ENCODE measurements at places on chromosomes 2 and 18. TPM values are rescaled to one million over a fixed set of nuclear protein-coding genes. Genes with fewer than 3 reads are reported as not detected.

ARHGAP15 gene
- total RNA-seq, result 1.2 TPM

UNC80 gene
- not detected for total RNA-seq

KHK gene
- total RNA-seq, result 4.2 TPM

GRCh38 chr2:220887876-220888275 lies 684.2 kb downstream of the EPHA4 start:
- H3K4me3 ChIP-seq, result no peak overlapping the region
- H3K27me3 ChIP-seq, result no peaks in the 10 kb centered on the region
- no peak for DNase-seq
- H3K4me1 ChIP-seq, result no peaks in the 10 kb centered on the region
- no peaks in the 10 kb centered on the region for H3K36me3 ChIP-seq
- H3K27ac ChIP-seq, result no peak overlapping the region

DNA sequence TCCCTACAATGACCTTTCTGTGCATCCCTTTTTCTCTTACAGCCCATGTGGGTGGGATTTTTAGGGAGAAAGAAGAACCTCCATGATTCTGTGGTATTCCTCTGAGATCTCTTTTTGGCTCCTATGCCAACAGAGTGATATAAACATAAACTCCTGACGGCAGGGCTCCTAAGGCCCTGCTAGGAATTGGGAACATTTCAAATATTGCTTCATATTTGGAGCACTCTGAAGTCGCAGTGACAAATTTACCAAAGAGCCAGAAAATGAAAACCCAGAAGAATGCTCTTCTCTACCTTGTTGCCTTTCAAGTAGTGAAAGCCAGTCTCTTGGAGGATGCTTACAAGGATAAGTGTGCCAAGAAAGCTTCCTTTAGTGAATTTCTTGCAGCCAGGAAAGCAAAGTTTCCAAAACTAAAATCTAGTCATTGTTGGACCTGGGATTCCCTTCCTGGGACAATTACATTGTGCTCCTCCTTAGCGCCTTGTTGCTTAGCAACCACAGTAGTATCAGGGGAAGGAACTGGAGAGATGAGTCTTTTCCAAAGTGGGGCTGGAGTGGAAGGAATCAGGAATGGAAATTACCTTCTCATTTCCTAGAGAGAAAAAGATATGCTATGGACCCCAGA lies 7.3 kb upstream of the SETBP1 start:
- no peaks in the 10 kb centered on the region for H3K27me3 ChIP-seq
- DNase-seq, result no peak
- no peak overlapping the region for H3K4me3 ChIP-seq
- H3K27ac ChIP-seq, result no peak overlapping the region
- H3K36me3 ChIP-seq, result no peaks in the 10 kb centered on the region

DNA sequence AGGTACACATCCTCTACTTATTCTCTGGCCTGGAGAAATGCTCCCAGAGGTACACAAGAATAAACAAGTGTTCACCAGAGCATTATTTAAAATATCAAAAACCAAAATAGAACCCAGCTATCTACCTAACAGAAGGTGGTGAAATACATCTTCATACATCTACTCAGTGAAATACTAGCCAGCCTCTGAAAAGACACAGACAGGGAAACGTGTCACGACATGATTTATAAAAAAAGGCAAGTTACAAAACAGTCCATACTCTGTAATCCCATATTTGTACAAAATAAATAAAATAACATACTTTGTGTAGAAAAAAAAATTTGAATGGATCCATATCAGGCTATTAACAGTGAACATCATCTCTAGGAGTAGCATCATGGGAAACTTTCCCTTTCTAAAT lies 38.2 kb downstream of the KANSL3 start:
- peaks cover 27% of the 10 kb centered on the region for H3K36me3 ChIP-seq
- peaks cover 8% of the 10 kb centered on the region for H3K4me1 ChIP-seq
- H3K27me3 ChIP-seq, result no peaks in the 10 kb centered on the region
- DNase-seq, result no peak
- no peak overlapping the region for H3K4me3 ChIP-seq

- H3K27ac ChIP-seq, result no peak overlapping the region
- no peak for DNase-seq
- no peaks in the 10 kb centered on the region for H3K4me1 ChIP-seq
- H3K4me3 ChIP-seq, result no peak overlapping the region
Observed at GRCh38 chr2:54845514-54845913, 122.1 kb downstream of the EML6 start.

CDKL4 gene
- 1.3 TPM for total RNA-seq

GRCh38 chr2:226536410-226536809 lies 263.2 kb downstream of the IRS1 start:
- no peaks in the 10 kb centered on the region for H3K4me1 ChIP-seq
- no peaks in the 10 kb centered on the region for H3K27me3 ChIP-seq
- H3K27ac ChIP-seq, result no peak overlapping the region
- no peak for DNase-seq
- H3K4me3 ChIP-seq, result no peak overlapping the region

OXER1 gene
- total RNA-seq, result 0.59 TPM

TCF23 gene
- total RNA-seq, result not detected

NXPH2 gene
- total RNA-seq, result 1.3 TPM

DNA sequence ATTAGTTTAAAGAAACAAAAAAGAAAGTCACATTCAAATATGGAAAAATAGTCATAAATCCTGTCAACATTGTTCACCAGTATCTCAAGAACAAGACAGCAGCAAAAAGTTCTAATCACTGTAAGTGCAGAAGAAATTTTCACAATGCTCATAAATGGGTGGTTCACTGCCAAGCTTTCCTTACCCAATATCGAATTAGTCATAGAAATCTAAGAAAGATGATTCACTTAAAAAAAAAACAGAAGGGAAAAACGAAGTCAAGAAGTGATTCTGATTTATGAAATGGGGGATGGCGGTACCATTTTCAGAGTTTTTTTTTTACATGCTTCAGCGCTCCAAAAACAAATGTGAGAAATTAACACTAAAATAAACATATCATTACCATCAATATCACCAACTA lies 156.7 kb downstream of the EXOC6B start:
- peaks cover 23% of the 10 kb centered on the region for H3K4me1 ChIP-seq
- H3K27ac ChIP-seq, result no peak overlapping the region
- H3K36me3 ChIP-seq, result no peaks in the 10 kb centered on the region
- DNase-seq, result no peak
- H3K4me3 ChIP-seq, result no peak overlapping the region

STAT4 gene
- total RNA-seq, result 1.3 TPM

SERPINB7 gene
- 0.19 TPM for total RNA-seq

DNA sequence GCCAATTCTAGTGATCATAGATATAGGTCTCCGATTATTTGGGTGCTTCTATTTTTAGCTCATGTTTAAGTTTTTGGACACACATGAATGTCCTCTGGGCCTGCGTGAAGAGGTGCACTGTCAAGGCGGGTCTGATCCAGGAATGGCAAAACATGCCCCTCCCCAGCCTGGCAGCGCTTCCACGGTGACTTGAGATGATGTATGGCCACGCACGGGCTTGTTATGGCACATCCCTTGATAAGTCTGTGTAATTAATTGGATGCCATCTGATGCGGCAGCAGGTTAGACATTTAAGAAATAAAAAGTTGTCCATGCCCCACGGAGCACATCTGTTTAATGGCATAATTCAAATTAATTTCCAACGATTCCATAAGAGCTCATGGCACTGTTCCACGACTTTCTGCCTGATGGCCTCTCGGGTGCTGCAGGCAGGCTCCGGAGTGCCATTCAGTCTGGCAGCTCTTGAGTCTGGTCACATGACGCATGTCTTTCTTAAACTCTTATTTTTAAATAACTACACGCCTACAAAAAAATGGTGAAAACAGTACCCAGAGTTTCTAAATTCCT lies 151.4 kb downstream of the ACKR3 start:
- peaks cover 21% of the 10 kb centered on the region for H3K27me3 ChIP-seq
- H3K36me3 ChIP-seq, result no peaks in the 10 kb centered on the region
- H3K4me3 ChIP-seq, result no peak overlapping the region

- H3K27ac ChIP-seq, result no peak overlapping the region
- no peak overlapping the region for H3K4me3 ChIP-seq
- H3K4me1 ChIP-seq, result no peaks in the 10 kb centered on the region
- no peak for DNase-seq
Observed at GRCh38 chr2:46449700-46450099, 29.7 kb upstream of the TMEM247 start.

DNA sequence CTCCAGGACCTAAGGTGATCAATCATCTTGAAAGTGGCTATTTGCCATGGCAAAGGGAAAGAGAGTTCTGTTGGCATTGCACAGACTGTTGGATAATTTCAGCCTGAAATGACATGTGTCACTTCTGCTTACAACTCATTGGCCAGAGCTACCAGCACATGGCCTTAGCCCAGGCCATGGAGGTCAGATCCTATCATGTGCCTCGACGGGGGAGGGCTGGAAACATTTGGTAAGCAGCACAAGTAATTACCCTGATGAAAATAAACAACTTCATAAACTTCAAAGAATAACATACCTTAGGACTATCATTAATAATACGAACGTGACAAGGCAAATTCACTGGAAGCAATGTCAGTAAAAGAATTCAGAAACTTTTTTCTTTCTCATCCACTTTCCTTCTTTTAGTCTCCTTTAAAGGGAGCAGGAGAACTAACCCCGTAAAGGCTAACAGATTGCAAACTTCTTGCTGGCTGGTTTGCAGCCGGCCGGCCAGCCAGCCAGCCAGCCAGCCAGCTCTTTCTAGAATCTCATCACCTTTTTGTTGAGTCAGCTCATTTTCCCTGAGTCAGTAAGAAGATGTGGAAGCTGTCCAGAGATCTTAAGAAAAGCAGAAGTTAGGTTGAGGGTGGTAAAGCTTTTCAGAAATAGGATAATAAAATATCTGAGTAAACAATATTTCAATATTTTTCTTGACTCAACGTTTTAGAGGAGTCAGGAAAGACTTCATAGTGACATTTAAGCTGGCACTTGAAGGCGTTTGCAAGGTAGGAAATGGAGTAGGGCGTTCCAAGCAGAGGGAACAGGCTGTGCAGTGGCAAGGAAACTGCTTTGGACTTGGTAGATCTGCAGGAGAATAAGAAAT lies 31.9 kb downstream of the CNRIP1 start:
- no peak for DNase-seq
- no peak overlapping the region for H3K4me3 ChIP-seq
- peaks cover 57% of the 10 kb centered on the region for H3K27me3 ChIP-seq
- H3K4me1 ChIP-seq, result no peaks in the 10 kb centered on the region
- no peaks in the 10 kb centered on the region for H3K36me3 ChIP-seq
- H3K27ac ChIP-seq, result no peak overlapping the region

RTTN gene
- 22.7 TPM for total RNA-seq

DNA sequence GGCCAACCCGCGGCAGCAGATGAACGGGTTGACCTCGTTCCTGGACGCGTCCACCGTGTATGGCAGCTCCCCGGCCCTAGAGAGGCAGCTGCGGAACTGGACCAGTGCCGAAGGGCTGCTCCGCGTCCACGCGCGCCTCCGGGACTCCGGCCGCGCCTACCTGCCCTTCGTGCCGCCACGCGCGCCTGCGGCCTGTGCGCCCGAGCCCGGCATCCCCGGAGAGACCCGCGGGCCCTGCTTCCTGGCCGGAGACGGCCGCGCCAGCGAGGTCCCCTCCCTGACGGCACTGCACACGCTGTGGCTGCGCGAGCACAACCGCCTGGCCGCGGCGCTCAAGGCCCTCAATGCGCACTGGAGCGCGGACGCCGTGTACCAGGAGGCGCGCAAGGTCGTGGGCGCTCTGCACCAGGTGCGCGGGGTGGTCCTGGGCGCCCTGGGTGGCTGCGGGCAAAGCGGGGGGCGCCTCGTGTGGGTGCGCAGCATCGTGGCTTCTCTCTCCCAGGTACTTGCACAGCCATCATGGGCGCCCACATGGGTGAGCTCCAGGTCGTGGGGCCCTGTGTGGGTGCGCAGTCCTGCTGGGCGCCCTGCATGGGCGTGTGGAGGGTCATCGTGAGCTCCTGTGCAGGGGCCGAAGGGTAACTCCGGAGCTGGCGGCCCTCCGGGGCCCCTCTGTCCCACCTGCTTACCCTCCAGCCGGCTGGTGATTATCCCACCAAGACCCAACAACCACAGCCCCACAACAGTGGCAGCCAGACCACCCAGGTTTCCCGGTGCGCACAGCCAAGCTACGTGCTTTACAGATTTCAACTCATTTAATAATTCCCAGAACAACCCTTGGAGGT lies 64.2 kb downstream of the TPO start:
- H3K36me3 ChIP-seq, result no peaks in the 10 kb centered on the region
- H3K4me1 ChIP-seq, result no peaks in the 10 kb centered on the region
- no peak for DNase-seq
- no peaks in the 10 kb centered on the region for H3K27me3 ChIP-seq
- H3K27ac ChIP-seq, result no peak overlapping the region
- H3K4me3 ChIP-seq, result no peak overlapping the region

GRCh38 chr2:80073134-80073561 lies 231.4 kb downstream of the LRRTM1 start:
- no peak overlapping the region for H3K4me3 ChIP-seq
- no peaks in the 10 kb centered on the region for H3K4me1 ChIP-seq
- no peak overlapping the region for H3K27ac ChIP-seq
- peak; percentile 29 for DNase-seq
- no peaks in the 10 kb centered on the region for H3K36me3 ChIP-seq

- no peak overlapping the region for H3K27ac ChIP-seq
- no peak overlapping the region for H3K4me3 ChIP-seq
- H3K27me3 ChIP-seq, result peaks cover 16% of the 10 kb centered on the region
- DNase-seq, result no peak
- no peaks in the 10 kb centered on the region for H3K4me1 ChIP-seq
- no peaks in the 10 kb centered on the region for H3K36me3 ChIP-seq
Observed at GRCh38 chr2:219878516-219878915, 251.1 kb downstream of the SLC4A3 start.

DNA sequence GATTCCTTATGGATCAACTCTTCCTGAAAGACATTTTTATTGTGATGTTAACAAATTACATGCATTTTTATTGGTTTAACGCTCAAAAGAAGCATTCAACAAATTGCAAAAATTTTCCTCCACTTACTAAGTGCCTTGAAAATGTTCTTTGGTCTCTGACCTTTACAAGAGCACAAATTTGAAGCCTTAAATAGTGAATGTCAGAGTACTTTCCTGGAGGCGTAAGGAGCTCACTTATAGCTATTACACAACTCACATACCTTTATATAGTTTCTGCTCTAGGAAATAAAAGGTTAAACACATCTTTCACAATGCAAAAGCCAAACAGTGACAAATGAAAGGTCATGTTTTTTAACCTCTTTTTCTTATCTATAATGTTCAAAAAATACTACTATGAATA lies 405.7 kb upstream of the ZNF804A start:
- no peaks in the 10 kb centered on the region for H3K36me3 ChIP-seq
- no peak for DNase-seq
- no peaks in the 10 kb centered on the region for H3K4me1 ChIP-seq

NDUFS1 gene
- total RNA-seq, result 81.0 TPM

CCDC150 gene
- total RNA-seq, result 20.2 TPM

- H3K27ac ChIP-seq, result no peak overlapping the region
- H3K27me3 ChIP-seq, result no peaks in the 10 kb centered on the region
- no peaks in the 10 kb centered on the region for H3K4me1 ChIP-seq
- H3K36me3 ChIP-seq, result no peaks in the 10 kb centered on the region
Observed at GRCh38 chr2:60051991-60052390, 501.5 kb downstream of the BCL11A start.

CABYR gene
- 10.6 TPM for total RNA-seq

DNA sequence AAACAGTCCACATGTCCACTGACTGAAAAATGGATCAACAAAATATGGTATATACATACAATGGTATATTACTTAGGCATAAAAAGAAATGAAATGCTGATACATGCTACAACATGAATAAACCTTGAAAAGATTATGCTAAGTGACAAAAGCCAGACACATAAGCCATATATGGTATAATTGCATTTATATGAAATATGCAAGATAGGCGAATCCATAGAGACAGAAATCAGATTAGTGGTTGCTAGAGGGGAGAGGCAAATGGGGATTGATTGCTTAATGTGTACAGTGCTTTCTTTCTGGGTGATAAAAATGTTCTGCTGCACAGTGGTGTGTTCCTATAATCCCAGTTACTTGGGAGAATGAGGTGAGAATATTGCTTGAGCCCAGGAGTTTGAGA lies 171.0 kb downstream of the CYP26B1 start:
- no peaks in the 10 kb centered on the region for H3K4me1 ChIP-seq
- H3K27ac ChIP-seq, result no peak overlapping the region
- no peaks in the 10 kb centered on the region for H3K36me3 ChIP-seq
- H3K4me3 ChIP-seq, result no peak overlapping the region
- peaks cover 65% of the 10 kb centered on the region for H3K27me3 ChIP-seq

Data from Calu3 (cell line).